ENCODE measurements at places on chromosomes 7 and 10.

DNA sequence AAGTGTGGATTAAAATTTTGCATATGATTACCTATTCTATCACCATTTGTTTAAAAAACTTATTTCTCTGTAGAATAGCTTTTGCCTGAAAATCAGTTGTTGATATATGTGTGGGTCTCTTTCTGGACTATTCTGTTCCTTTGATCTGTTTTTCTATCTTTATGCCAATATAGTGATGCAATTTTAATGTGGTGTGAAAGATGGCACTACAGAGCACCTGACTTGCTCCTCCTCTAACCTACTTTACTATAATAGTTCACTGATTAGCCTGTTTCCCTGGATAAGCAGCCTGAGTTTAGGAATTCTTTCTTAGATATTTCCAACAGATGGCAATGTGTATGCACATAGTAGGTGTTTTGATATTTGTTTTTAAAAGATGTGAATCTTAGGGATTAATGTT is 294.5 kb downstream of the AUTS2 start:
- no peak for DNase-seq

- DNase-seq: no peak
These were observed 13.2 kb upstream of the NPS start for GRCh38 chr10:127535802-127536515.

DNA sequence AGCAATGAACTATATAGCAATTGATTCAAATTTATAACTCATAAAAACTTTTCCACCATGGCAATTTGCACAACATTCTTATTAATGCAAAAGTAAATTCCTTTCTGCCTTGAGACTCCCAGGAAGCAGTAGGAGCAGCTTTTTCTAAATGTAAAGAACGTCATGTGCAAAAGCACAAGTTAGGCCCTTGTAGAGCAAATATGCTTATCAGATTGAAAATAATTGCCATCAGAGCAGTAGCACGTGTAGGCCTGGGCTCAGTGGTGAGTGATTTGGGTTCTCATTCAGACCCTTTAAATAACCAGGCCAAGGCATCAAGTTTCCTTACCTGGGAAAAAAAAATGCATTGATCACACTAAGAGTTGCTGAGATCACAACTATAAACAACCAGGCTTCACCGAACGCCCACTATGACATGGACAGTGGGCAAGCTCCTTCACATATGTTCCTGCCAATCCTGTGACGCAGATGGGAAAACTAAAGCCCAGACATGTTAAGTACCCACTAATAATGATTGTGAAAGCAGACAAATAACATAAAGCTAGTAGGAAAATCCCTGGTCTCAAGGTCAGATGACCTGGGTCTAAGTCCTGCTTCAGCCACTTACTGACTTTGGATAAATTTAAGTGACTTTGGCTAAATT is 22.1 kb upstream of the SAR1A start:
- no peak for DNase-seq

DNA sequence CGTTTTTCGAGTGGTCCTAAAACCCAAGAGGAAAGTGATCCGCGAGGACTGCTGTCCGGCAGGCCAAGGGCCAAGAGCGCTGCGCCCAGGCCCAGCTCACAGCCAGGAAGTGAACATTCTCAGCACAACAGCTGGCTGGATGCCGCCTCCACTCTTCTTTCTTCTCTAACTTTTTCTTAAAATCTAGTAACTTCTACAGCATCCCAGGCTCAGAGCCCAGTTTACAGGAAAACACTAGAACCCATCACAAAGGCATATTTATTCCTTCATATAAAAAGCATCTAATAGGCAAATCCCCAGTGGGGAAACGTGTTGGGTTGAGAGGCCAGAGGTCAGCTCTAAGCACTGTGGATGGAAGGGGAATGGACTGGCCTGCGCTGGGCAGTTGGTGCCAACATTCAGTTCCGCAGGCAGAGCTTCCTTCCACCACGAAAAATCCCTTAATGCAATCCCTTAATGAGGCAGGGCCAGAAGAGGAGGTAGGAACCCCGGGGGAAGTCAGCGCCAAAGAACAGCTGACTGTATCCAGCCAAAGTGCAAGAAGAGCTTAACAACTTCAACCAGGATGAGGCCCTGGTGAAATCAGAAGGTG is 74.8 kb downstream of the ZRANB1 start:
- DNase-seq: no peak

DNA sequence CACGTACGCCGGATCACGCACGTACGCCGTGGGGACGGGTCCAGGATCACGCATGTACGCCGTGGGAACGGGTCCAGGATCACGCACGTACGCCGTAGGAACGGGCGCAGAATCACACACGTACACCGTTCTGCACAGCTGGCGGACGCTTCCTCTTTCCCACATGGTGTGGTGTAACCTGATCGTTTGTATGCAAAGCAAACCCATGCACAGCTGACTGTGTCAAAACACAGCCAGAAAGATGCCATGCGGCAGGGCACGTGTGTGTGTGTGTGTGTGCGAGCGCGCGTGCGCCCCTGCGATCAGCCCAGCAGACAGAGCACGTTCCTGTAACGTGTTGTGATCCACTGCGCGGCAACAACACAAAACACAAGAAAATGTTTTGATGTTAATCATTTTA is 573.6 kb downstream of the DNAJB6 start:
- no peak for DNase-seq

DNA sequence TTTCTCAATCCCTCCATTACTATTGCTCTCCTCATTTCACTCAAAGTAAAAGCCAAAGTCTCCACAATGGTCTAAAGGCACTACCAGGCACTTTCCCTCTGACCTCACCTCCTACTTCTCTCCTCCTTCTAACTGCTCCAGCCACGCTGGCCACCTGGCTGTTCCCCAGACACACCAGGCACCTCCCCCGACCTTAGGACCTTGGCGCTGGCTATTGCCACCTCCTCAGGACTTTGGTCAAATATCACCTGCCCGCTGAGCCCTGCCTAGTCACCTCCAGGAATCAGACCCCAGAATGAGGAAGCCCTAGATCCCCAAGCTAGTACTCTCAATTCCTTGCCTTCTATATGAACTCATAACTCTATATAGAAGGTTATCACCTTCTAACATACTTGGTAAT is 66.2 kb upstream of the STEAP1B start:
- no peak for DNase-seq

- DNase-seq: no peak
These were observed 33.5 kb upstream of the AUTS2 start for GRCh38 chr7:69564454-69565417.

GRCh38 chr10:121291823-121292222 is 306.4 kb downstream of the FGFR2 start:
- no peak for DNase-seq

GRCh38 chr7:1283941-1284742 is 51.5 kb downstream of the UNCX start:
- no peak for DNase-seq

DNA sequence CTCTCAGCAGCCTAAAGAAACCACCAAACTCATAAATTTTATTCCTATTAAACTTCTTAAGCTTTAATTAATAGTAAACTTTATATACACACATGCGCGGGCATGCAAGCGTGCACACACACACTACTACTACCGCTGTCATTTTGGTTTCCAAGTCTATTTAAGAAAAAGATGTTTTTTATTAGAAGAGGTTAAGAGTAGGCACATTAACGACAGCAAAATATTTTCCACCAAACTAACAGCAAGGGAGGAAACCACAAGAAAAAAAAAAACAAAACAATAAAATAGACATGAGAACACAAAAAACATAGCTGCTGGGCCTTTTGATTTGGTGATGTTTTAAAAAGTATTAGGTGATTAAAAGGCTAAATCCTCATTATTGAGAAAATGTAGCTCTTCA is 28.6 kb downstream of the RTKN2 start:
- DNase-seq: no peak

All from activated T-cell treated with anti-CD3 and anti-CD28 coated beads for 48 hours (primary cell).